ENCODE measurements at places on chromosomes 16 and 17.

DNA sequence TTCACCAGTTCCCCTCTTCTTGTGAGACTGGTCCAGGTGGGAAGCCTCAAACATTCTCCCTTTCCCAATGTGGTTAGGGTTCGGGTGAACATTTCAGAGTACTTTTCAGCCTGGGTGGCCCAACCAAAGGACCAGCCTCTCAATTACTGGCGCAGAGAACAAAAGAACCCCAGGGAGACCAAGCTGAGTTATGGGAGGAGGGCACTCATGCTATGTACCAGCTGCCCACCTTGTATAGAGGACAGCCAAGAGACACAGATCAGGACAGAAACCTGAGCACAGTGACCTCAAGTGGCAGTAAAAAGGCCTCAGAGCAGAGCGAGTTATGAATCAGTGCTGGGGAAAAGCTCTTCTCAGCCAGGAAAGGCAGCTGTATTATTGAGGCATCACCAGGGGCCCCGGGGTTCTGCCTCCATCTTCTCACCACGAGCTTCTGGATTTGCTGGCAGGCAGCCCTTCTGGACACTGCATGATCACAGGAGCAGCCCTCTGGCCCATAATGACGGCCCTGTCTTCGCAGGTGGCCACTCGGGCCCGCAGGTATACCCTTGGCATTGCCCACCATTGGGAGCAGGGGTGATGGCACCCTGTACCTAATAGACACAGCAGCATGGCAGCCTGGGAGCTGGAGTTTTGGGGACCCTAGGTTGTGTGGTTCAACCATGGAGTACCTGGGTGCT lies 3.8 kb downstream of the G6PC3 start:
- DNase-seq: no peak

GRCh38 chr16:67245674-67246080 lies 1.6 kb downstream of the FHOD1 start:
- no peak for DNase-seq

DNA sequence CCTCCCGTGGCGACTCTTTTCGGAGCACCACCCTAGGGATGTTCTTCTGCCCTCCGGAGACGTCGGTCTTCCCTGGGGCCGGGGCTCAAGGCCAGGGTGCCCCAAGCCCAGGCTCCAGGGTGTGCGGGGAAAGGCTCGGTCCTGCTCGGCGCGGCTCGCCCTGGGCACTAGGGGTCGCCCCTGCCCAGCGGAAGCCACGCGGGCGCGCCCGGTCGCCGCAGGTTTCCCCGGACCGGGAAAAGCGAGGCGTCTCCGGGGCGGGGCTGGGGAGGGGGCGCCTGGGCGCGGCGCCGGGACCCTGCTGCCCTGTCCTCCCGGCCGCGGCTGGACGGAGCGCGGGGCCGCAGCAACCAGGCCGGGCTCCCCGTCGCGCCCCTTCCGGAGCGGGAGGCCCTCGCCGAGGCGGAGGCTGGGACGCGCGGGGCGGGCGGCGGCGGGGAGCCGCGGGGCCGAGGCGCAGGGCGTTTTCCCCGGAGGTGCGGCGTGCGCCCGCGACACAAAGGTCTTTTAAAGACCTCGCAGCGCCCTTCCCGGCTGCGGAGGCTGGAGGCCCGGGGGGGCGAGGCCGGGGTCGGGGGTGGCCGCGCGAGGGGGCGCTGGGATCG lies 76.4 kb downstream of the MRC2 start:
- DNase-seq: peak; percentile 88

DNA sequence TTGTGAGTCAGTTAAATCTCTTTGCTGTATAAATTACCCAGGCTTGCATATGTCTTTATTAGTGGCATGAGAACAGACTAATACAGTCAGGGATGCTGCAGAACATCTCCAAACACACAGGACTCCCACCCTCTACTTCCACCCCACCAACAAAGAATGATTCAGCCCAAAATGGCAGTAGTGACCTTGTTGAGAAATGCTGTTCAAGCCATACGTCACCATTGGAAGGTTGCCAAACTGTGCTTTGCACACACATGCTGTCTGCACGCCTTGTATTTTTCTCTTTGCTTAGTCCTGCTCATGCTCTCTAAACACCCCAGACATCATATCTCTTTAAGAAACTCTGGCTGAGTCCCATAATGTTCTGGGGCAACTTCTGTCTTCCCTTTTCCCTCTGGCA lies 589.6 kb downstream of the WWOX start:
- DNase-seq: peak; percentile 63

- peak; percentile 60 for DNase-seq
These were observed 2.4 kb downstream of the OSGIN1 start for GRCh38 chr16:83955218-83956130.

DNA sequence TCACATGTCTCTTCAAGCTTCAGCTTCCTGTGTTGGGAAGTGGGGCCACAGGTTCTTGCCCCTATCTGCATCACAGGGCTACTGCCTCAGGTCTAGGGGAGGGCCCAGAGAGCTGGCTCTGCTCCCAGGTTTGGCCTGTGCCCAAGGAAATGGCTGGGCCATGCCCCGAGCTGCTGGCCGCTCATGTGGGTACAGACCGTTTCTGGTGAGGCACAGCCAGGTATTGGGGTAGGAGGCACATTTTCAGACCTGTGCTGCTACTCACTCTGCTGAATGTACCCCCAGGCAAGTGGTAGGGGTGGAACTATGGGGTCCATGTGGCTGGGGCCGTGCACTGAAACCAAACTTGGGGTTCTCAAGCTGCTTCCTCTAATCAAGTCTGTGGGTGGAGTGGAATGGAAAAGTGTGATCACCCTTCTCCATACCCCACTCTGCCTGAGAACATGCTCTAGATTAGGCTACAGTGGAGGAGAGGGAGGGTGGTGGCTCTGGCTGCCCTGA lies 4.6 kb downstream of the GAS2L2 start:
- no peak for DNase-seq

DNA sequence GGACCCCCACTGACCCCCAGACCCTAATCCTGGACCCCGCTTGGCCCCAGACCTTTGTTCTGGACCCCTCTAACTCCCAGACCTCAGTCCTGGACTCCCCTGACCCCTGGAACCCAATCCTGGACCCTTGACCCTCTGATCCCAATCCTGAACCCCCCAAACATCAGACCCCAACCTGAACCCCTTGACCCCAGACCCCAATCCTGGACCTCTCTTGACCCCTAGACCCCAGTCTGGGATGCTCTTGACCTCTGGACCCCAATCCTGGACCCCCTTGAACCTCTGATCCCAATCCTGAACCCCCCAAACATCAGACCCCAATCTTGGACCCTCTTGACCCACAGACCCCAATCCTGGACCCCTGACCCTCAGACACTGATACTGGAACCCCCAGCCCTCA lies 13.5 kb upstream of the P2RX1 start:
- no peak for DNase-seq

- no peak for DNase-seq
These were observed 107.8 kb downstream of the MSI2 start for GRCh38 chr17:57363998-57364643.

DNA sequence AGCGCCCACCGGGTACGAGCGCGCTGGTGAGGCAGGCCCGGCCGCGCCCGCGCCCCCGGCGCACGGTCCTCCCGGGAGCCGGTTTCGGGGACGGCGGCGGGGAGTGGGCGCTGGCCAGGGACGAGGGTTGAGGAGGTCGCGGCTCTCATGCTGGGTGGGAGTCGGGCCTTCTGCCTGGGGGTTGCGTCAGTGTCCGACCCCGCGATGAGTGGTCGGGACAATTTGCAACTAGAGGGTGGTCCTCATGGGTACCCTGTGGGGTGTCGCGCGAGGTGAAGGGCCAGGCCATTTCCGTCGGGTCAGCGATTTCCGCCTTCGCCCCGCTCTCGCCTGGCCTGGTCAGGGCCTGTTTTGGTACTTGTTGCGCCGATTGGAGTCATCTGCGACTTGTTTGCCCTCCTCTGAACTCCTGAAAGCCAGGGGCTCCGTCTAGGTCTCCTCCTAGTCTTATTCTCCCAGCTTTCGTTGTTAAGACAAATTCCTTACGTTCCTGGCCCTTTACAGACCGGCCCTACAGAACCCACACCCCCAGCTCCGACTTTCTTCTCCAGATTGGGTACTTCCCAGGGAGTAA lies 14.9 kb downstream of the NAA60 start:
- peak; percentile 41 for DNase-seq

DNA sequence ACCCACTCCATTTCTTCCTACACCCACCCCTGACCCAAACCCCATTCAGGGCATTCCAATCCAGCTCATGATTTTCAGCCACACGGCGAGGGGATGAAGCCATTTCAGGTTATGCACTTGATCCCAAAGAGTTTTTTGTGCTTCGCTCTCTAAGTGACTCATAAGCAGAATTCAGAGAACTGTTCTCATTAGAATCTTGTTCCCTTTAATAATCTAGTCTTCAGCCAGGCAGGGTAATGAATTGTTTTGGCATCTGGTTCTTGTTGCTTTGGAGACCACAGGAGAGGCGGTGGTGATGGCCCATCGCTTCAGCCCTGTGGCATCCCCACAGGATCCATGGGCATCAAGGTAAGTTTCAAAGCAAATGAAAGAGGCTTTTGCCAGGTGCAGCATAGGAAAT lies 4.8 kb upstream of the KRT31 start:
- DNase-seq: no peak

Data from right hindlimb (tissue), 1 donor.